Jurkat, Clone E6-1 (cell line): ENCODE measurements at places on chromosomes 3 and 15.

GRCh38 chr3:23698652-23699313, 107.0 kb upstream of the UBE2E1 start:
- DNase-seq: no peak

DNA sequence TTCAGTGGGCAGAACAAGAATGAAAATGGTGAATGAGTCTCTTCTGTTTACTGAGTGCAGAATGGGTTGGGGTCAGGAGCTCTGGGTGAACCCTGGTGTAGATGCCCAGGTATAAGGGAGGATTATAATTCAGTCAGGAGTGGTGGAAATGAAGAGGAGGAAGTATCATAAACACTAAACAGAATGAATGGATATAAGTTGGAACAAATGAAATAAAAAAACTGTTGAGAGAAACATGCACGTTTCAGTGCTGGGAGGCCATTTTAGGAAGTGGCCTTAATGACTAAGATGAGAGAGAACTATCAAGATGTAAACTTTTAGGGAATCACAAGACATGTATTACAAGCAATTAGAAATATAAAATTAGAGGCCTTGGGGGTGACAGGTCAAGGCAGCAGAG, 32.8 kb upstream of the LEKR1 start:
- no peak for DNase-seq

DNA sequence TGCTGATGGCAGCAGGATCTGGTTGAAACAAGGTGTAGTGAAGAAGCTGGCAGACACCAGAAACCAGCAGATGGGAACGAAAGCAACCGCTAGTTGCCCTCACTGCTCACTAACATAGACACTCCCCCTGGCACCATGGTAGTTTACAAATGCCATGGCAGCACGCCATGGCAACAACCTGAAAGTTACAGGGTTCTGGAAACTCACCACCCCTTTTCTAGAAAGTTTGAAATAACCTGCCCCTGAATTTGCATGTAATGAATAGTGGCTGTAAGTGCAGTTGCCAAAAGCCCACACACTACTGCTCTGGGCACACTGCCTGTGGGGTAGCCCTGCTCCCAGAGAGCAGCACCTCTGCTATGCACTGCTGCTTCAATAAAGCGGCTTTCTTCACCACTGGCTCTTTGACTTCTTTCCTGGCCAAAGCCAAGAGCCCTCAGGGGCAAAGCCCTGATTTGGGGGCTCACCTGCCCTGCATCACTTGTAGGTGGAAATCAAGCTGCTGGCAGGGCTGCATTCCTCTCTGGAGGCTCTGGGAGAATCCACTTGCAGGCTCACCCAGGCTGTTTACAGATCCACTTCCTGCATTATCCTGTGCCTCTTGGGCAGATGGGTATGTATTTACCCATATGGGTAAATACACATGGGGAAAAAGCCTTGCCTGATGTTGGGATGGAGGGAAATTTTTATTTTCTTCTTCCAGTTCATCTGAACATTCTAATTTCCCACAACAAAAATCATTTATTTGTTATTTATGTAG, 2.0 kb upstream of the GP9 start:
- DNase-seq: no peak

- no peak for DNase-seq
Observed at GRCh38 chr3:35602395-35602936, 36.9 kb upstream of the ARPP21 start.

DNA sequence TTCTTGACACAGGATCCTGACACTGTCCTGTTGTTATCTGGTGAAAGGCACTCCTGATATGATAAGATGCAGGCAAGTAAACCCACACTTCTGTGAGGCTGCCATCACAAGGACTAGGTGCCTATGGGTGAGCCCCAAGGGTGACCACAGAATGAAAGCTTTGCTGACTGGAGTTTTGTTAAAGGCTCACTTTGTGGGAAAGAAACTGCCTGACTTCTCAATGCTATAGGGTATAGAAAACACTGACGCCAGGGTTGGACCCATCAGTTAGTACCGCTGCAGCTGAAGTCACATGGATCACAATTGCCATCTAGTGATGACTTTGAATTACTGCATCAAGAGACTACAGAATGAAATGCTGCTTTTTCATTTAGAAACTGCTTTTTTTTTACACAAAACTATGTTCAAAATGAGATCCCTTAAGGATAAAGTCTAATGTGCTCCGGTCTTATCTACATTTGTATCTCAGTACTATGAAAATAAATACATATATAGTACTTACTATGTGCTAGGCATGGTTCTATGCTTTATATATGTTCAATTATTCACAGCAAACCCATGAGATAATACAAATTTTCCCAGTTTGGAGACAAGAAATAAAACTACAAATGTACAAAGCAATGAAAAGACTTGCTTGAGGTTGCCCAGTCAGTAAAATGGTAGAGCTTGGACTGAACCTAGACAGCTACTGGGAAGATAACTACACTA, 64.2 kb upstream of the CMSS1 start:
- DNase-seq: peak; percentile 44

GRCh38 chr15:55694652-55695150, 48.3 kb downstream of the PRTG start:
- no peak for DNase-seq

GRCh38 chr3:180700941-180701340, 21.7 kb upstream of the CCDC39 start:
- no peak for DNase-seq

DNA sequence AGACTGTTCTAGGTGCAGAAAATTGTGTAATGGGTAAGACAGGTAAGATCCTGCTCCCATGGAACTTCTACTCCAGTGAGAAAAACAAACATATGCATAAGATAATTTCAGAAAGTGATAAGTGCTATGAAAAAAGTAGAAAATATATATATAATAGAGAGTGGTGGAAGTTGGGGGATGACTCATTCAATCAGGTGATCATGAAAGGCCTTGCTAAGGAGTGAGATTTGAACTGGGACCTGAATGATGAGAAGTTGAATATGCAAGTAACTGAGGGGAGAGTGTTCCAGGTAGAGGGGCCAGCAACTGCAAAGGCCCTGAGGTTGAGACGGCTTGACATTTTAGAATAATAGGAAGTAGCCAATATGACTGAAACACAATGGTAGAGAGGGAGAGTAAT, 92.3 kb upstream of the TNIK start:
- DNase-seq: no peak

DNA sequence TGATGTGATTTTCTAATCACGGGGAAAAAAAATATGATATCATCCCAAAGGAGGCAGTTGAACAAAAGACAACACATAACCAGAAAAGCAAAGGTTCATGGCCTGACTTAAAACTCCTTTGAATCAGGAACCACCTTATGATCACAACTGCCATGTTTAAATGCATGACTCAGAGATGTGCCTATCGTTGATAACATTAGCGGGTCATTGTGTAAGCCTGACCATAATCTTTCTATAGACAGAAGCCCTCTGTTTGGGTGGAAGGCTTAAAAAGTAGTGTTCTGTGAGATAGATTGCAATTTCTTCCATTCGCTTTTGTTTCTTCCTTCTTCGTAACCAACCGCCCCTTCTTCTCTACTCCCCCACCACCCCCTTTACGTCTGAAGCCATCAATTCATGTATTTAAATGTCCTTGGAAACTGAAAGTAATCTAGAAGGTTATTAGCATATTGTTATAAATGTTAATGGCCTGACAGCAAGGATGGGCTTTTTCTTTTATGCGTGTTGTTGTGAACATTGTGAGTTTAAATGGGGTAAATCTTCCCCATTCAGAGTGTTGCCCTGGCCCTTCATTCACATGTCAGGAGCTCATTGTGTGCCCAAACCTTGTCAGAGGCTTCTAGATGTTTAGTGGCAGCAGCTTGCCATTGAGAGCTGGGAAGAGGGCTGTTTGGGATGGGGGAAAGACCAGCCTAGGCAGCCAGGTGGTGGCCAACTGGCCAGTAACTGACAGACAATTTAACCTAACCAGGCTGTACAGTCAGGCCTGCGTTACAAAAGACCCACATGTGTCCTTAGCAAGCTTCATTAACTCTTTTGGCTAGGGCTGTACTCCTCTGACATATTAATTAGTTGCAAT, 64.5 kb downstream of the EPHA3 start:
- DNase-seq: no peak

- no peak for DNase-seq
Observed at GRCh38 chr3:102715030-102715697, 280.3 kb downstream of the ZPLD1 start.

DNA sequence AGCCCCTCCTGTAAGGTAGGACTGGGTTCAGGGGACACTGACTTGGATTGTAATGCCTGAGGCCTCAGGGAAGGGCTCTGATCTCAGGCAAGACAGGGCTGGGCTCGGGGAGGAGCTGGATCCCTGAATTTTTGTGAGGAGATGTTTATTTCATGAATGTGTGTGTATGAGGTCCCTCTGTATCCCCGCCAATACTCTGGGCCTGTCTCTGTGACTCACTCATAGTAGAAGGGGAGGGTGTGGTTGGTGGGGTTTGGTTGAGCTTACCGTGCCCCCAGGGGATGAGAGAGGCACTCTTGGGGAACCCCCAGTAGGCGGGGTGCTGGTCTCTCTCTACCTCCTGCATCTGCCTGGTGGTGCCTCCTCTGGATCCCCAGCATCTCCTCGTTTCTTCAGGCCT, 28.1 kb downstream of the RPSA start:
- no peak for DNase-seq

- DNase-seq: no peak
Observed at GRCh38 chr15:101168898-101169494, 82.9 kb downstream of the CHSY1 start.

- DNase-seq: no peak
Observed at GRCh38 chr3:111531446-111531845, 10.6 kb upstream of the CD96 start.

DNA sequence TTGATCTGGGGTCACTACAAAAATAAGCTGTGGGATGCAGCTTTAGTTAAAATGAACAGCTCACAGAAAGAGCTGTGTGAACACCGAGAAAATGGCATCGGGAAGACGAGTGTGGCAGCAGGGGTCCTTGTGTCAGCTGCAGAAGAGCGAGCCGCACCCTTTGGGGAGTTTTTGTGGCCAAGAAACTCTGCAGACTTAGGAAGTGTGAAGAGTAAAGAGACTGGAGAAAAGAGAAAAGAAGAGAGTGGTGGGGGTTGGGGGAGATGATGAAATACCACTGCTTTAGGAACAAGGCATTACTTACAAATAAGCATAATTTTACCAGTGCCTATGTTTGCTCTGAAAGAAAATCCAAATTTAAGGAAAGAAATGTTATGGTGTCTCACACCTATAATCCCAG, 147.8 kb downstream of the LRRC28 start:
- DNase-seq: no peak

DNA sequence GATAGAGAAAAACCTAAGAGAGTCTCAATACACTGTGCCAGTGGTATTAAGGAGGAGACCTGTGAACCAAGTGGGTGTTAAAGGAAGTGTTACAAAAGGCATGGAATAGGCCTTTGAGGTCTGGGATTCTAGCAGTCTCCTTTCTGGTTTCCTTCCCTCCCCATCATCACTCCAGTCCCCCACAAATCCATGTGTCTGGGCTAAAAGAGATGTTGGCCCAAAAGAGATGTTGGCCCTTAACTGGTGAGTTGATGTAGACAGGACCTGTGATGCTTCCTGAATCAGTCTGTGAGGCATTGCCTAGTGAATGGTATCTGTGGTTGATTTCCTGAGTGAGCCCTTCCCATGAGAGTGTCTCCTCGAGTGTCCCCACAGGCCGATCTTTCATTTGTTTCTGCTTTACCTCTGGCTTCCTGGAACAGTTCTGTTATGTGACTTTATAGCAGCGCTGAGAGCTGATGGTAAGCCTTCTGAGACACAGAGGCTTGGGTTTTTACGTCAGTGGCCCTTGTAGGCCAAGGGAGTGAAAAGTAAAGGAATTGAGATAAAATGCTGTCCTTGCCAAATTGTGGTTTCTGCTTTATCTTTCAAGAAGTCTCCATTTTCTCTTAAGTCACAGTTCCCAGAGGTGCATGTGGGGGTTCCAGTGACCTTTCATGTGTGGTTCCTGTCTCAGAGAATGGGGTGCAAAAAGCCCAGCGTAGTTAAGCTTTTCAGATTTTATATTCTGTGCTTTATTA, 87.8 kb downstream of the KLHL25 start:
- DNase-seq: peak; percentile 37

DNA sequence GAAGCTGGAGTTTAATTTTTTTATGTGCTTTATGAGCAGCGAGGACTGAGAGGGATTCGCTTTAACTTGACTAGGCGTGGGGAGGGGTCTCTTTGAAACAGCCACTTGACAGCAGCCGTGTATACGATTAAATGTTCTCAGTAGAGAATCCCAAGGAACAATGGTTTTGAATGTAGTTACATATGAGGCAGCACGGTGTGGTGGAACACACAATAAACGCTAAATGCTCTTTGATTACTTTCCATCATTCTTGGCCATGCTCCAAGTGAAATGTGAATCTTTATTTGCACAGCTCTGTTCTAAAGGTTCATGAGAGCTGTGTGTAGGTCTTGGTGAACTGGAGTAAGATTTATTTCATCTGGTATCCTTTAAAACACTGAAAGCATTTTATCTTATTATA, 251.4 kb upstream of the TGFBR2 start:
- DNase-seq: peak; percentile 66

- no peak for DNase-seq
Observed at GRCh38 chr3:23519314-23520208, 286.2 kb upstream of the UBE2E1 start.

- DNase-seq: no peak
Observed at GRCh38 chr3:39808467-39809180, 785 bp upstream of the MYRIP start.

- no peak for DNase-seq
Observed at GRCh38 chr3:110576960-110577359, 494.7 kb upstream of the NECTIN3 start.

- no peak for DNase-seq
Observed at GRCh38 chr3:56880720-56881575, 79.2 kb upstream of the ARHGEF3 start.

DNA sequence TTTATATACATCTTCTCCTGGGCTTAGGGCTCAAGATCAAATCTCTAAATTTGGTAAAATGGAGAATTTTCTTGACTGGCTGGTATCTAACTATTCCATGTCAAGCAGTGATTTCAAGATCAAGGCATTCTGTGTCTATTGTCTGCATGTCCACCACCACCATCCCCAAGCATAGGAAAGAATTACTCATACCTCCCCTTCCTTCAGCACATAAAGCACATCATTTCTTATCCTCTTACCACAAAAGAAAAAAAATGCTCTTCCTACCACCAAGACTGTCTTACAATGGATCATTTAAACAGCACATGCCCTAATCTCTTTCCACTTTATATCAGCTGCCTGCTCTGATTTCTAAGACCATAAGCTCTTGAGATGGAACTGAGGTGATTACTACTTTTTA, 470.5 kb upstream of the THBS1 start:
- DNase-seq: no peak

DNA sequence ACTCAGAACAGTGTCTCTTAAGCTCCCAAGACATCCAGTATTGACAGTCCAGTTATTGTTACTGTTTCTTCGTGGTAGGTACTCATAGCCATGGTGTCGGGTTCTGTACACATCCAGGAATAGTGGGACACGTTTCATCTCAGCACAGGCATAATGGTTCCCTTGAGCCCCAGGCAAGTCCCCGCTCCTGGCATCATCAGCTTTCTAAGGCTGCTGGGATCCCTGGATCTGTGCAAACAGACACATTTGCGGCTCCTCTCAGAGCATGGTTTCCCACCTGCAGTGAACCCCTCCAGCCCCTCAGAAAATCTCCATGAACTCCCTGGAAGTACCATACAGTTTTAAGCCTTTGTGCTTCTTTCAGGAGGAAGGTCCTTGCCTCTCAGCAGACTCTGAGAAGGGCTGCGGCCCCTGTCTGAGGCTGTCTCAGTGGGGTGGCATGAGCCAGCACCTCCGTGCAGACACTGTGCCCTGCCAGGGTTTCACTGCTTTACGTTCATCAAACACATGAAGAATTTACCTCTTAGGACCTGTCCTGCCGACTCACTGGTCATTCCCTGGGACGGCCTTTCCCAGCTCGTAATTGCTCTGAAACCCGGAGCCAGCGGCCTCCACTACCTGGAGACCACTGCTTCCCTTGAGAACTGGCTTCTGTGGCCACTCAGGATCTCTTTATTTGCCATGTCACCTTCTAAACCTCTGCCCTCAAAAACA, 124.9 kb downstream of the LRRK1 start:
- DNase-seq: no peak
